ENCODE measurements at places on chromosomes 12 and 14. TPM values are rescaled to one million over a fixed set of nuclear protein-coding genes. Genes with fewer than 3 reads are reported as not detected.

Gene IRAK3
- not detected for total RNA-seq

Gene MYBPC1
- total RNA-seq, result not detected

Gene CACNA1C
- 0.50 TPM for total RNA-seq

Gene DACT1
- 2.8 TPM for total RNA-seq

Gene HCAR1
- not detected for total RNA-seq

Gene IL31
- not detected for total RNA-seq

Gene LMNTD1
- total RNA-seq, result 0.30 TPM

Gene IPO8
- 27.2 TPM for total RNA-seq

Gene ABHD12B
- total RNA-seq, result not detected

Gene NYNRIN
- 0.37 TPM for total RNA-seq

Gene KRT86
- 3.0 TPM for total RNA-seq

Gene MYH6
- total RNA-seq, result not detected

Measured in A375 (cell line).